HEK293T (cell line): ENCODE measurements at places on chromosomes 4 and X.
A peak's percentile ranks its signal among the peaks of the same experiment; 100 is the strongest.

GRCh38 chr4:121370729-121371325, 10.0 kb downstream of the QRFPR start:
- DNase-seq: peak; percentile 19

DNA sequence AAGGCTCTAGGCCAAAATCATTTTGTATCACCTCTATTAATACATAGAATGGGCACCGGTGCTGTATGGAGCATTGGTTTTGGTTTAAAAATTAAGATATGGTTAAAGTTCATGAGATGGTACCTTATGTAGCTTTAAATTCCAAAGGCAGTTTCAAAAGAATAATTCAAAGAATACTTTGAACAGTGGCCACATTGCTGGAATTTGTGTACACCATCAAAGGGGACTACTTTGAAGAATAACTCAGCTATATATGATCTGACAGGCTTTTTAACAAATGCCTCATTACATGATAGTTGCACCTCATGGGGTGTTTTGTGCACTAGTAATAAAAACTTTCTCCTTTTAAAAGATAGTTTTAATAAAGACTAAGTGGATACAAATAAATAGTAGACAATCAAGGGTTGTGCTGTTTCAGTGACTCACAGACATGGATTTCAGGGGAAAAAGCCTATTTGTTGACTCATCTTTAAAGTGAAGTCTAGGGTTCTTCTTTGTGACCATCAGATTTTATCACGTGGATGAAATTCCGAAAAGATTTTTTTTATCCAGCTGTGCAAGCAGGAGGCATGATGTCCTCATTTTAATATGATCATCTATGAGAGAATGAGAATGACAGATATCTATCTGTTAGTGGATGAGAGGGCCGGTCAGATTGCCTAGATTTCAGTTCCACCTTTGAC, 12.8 kb downstream of the MTM1 start:
- no peak for DNase-seq

DNA sequence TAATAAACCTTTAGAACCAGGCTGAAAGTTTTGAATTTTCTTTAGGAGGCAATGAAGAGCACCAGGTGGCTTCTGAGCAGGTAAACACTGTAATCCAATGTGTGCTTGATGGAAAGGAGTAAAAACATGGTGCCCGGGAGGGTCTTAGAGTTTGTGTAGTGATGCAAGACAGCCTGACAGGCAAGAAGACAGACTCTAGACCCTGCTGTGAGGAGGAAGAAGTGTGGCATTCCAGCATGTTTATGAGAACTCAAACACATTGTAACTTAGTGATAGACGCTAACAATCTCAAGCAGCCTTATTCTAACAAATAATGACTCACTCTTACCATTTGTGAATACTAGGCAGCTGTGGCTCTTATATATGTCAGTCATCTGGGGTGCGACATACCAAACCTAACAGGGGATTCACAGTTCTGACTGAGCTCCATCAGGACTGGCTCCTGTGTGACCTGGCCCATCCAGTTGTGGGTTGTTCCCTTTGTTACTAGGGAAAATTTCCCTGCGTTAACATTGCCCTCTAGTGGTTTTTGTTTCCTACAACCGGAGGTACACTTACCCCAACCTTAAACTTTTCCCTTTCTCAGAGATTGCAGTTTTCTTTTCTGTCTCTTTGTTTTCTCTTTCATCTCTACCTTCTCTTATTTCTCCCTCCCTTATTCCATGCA, 53.8 kb downstream of the VSIG4 start:
- DNase-seq: peak; percentile 35

- DNase-seq: no peak
Observed at GRCh38 chrX:130482871-130483270, 81.1 kb downstream of the RBMX2 start.

GRCh38 chrX:153449368-153450113, 3.7 kb upstream of the TREX2 start:
- no peak for DNase-seq

DNA sequence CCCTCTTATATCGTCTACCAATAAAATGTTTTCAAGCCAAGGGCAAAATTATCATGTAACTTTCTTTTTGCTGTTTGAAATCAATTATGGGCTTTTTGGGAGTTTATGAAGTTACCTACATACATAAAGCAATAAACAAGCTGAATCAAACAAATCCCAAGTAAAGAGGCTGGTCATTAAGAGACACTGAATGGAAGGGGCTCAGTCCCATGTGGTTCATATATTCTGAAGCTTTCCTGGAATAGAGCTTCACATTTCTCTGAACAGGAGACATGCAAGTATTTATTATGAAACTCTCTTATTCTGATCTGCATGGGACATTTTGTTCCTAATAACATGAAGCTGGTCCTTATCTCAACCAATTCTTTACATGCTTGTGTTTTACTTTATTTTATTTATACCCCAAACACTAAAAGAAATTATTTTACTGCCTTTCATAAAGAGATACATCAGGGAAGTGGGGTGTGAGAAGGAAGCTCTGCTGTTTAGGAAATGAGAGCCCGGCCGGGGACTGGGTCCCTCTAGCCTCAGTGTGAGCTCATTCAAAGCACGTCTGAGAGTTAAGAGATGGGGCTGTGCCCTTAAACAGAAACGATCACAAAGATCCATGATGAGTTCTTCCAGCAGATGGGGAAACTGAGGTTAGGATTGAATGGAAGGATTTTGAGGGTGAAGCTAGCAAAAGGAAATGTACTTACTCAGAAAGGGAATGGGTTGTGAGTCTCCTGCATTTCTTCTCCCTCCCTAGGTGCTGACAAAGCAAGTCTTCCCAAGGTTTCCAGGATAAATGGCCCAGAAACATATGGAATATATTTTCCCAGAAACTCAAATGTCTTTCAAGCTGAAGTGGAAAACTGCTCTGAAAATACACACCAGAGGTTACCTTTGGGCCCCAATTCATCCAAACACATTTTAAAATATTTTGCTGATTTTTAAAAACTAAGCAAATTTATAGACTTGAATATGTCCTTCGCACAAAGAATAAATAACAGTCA, 93.1 kb upstream of the LNX1 start:
- DNase-seq: no peak

GRCh38 chrX:148049441-148049840, 68.3 kb downstream of the FMR1NB start:
- DNase-seq: peak; percentile 37

DNA sequence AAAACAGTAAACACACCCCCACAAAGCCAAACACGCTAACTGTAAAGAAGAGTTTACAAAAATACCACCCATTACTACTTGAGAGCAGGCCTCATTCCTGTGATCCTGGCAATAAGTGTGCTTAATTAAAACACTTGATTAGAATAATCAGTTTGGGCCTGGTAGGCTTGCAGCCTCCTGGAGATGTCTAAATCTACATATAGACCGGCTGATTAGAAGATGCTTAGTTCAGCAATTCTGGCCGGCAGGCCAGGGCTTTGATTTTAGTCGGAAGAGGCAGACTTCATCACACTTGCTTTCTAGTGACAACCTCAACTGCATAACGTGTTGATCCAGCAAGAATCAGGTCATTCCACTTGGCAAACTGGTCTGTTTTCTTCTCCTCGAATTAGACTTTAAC, 114.0 kb downstream of the DCTD start:
- DNase-seq: no peak

DNA sequence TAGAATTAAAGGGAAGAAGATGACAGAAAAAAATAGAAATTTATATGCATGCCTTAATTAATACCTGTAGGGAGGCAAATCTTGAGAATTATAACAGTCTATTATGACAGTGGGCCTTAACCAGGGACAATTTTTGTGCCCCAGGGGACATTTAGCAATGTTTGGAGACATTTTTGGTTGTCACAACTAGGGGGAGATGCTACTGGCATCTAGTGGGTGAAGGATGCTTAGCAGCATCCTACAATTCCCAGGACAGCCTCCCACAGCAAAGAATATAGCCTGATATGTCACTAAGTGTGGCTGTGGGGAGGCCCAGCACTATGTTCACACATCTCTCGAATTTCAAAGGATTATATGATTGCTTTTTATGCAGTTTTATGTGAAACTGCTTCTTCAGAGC, 10.5 kb downstream of the GPR82 start:
- DNase-seq: peak; percentile 25

DNA sequence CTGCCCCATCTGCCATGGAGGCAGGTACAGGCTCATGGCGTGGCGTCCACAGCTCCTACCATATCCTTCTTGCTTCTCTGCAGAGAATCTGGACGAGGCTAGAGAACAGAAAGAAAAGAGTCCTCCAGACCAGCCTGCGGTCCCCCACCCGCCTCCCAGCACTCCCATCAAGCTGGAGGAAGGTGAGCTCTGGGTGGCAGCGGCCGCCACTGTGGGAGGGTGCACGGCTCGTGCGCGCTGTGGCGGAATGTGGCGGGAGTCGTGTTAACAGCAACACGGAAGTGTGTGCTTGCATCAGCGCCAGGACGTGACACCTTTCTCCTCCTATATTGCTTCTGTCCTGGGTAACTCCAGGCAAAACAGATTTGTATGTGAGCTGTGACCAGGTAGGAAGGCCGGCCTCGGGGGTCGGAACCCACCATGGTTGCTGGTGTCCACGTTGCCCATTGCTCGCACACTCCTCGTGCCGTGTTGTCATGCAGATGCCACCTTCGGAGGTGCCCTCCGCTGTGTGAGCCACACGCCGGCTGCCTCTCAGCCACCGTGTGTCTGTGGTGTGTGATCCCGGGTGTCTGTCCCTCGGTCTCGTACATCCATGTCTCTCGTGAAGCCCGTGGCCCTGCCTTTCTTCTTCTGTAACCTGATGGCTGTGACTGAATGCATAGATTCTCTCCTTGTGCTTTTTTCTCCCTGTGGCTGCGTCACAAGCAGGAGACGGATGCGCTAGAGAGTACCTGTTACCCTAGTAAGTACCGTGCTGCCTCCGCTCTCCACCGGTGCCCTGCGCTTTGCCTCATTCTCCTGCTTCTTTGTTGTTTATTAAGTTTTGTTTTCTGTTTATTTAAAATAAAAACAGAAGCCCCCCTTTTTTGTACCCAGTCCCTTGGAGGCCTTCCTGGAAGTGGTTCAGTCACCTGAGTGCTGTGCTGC, 37.0 kb downstream of the NOP14 start:
- DNase-seq: no peak

DNA sequence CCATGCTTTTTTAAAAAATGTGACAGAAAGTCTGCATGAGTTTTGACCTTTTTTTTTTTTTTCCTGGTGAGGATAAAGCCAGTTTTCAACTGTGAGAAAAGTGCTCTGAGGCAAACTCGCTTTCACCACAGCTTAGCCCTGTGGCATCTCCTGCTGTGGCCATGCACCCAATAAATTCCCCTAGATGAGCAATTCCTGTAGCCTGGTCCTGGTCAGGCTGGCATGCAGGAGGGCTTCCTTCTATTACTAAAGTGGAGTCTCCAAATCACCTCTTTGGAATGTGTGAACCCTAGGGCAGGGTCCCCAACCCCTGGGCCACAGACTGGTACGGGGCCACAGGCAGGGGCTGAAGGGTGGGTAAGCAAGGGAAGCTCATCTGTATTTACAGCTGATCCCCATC, 265.4 kb downstream of the RAPGEF2 start:
- DNase-seq: no peak

- DNase-seq: no peak
Observed at GRCh38 chr4:5839751-5840674, 52.9 kb downstream of the CRMP1 start.

DNA sequence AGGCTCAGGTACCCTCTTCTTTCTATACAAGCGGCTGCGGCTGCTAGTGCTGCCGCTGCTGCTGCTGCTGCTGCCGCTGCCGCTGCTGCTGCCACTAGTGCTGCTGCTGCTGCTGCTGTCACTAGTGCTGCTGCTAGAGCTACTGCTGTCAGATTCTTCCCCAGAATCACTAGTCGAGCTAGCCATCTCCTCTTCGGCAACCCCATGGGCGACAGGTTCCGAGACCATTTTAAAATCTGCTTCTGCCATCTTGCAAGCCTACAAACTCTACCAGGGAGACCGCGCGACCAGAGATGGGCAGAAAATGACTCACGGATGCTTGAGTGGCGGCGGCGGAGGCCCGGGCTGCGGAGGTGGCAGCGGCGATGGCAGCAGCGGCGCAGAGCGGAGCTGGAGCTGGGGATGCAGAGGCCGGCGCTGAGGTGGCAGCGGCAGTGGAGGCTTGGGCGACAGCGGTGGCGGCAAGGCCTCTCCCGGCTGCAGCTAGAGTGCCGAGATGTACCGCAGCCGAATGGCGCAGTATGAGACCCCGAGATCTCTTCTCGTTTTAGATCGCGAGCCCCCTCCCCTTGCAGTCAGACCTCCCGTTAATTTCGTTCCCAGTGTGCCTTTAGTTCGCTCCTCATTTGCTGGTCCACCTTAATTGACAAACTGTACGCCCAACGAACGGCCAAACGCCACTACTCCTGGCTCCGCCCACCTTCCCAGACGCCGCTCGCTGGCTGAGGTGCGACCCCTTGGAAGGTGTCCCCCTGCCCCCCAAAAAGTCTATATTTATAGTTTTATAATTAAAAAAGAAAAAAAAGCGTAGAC, at the start of gene NAP1L3:
NAP1L3 (minus strand) TSS at position 523 of the 813 bp plus-strand sequence; CDS start at position 249, 274 bp downstream.
- DNase-seq: peak; percentile 61

- no peak for DNase-seq
Observed at GRCh38 chr4:53150631-53151488, 215.0 kb downstream of the SCFD2 start.

DNA sequence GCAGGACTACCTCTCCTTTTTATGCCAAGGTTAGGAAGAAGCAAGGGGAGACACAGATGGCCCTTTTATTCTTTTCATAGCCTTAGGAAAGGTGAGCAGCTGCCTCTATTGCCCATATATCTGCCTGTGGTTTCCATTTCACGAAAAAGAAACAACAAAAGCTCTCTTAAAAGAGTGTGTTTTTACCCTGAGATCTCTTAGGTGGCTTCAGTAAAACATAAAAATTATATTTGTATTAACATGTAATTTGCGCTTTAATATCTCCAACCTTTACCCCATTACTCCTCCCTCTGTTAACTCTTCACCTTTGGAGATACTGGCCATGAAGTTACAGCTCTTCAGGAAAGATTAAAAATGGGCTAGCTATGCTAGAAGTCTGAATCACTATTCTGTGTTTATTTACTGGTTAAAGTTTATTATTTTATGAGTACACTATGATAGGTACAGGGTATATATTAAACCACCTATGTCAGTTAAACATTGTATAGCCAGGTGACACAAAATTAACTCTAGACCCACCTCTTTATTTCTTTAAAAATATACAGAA, 15.0 kb upstream of the SULT1B1 start:
- DNase-seq: no peak

GRCh38 chr4:150126201-150126863, 48.1 kb downstream of the DCLK2 start:
- no peak for DNase-seq

DNA sequence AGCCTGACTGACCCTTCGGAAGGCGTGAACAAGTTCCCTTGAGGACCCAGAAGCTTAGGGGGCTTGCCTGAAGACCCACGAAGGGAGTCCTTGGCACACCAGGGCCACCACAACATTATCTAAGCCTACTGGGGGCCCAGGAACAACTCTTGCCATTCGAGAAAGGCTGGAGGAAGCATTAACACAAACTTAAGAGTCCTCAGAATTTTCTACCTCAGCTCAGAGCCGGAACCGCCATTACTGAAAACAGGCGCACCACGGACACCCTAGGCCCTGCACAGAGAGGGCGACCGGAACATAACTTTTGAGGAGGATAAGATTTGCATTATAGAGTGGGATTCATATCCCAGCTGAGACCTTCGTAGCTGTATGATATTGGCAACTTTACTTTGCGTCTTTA, 229.1 kb downstream of the ADAM29 start:
- DNase-seq: no peak
